ENCODE measurements at places on chromosomes 3 and 15.
A peak's percentile ranks its signal among the peaks of the same experiment; 100 is the strongest.

GRCh38 chr15:47997195-47998080, 123.4 kb upstream of the SLC24A5 start:
- DNase-seq: no peak

DNA sequence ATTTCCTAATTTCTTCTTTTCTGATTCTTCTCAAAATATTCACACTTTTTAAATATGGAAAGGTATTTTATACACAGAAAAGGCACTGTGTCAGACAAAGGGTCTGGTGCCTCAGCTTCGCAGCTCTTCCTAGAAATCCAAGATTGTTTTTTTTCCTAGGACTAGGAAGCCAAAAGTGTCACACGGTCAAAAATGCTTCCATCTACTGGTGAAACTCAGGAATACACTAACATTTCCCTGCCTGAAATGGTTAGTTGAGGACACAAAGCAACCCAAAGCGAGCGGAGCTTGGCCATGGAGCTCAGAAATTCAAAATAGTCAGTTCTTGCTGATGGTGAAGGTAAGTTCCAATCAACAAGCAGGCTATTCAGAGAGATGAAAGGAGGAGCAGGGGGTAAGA, 426.5 kb upstream of the RASGRP1 start:
- DNase-seq: no peak

- no peak for DNase-seq
These were observed 41.0 kb downstream of the MEGF11 start for GRCh38 chr15:66212563-66212921.

DNA sequence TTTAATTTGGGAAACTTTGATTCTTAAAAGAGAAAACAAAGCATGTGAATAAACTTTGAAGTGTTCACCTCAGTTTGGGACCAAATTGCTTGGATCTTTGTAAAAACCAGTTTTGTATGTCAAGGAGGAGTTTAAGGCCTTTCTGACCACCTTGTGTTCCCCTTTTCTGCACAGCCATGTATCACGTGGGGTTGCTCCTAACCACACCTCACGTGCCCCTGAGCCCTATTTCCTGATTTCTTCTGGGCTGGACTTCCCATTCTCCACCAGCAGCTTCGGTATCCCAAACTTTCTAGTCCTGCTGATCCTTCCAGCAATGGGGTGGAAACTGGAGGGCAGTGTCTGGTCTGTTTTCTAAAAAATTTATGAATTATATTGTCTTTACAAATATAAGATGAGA, 76.4 kb upstream of the STT3B start:
- no peak for DNase-seq

DNA sequence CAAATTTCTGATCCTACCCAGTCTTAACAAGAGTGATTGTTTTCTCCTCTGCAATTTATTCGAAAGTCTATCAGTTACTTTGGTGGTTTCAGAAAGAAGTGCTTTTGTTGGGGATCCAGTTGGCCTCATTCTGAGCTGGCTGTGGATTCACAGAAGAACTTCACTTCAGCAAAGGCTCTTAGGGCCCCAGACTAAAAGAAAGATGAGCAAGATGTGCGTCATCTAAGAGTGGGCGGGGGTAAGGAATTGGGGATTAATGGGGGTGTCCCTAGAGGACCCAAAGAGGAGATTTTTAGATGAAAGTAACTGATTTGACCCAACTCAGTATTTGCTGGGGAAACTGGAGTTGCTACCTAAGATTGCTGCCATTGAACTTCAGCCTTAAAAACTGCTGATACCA, 63.9 kb upstream of the TSEN2 start:
- no peak for DNase-seq

GRCh38 chr3:36988356-36988755, 4.6 kb downstream of the EPM2AIP1 start:
- DNase-seq: peak; percentile 49

GRCh38 chr3:24907106-24907505, 412.5 kb upstream of the THRB start:
- DNase-seq: no peak

- DNase-seq: no peak
These were observed 36.5 kb upstream of the PDZRN3 start for GRCh38 chr3:73661265-73661664.
